A549 treated with GW870086 at 1 μM for 4 hours (cell line): ENCODE measurements at places on chromosomes 4 and X. TPM values are rescaled to one million over a fixed set of nuclear protein-coding genes. Genes with fewer than 3 reads are reported as not detected.

PRSS12 gene
- total RNA-seq, result 0.23 to 0.70 TPM (median 0.32 TPM) in 5 replicates

PDS5A gene
- total RNA-seq, result 21.6 to 31.0 TPM (median 27.4 TPM) in 5 replicates

PGRMC1 gene
- 135 to 164 TPM (median 150 TPM) in 5 replicates for total RNA-seq

MAGEA1 gene
- 0.09 to 0.22 TPM (median 0.16 TPM) in 3 of 5 replicates, not detected in the others for total RNA-seq

SCML1 gene
- 4.3 to 7.0 TPM (median 6.2 TPM) in 5 replicates for total RNA-seq

CT83 gene
- not detected in 5 replicates for total RNA-seq

SPANXN4 gene
- not detected in 5 replicates for total RNA-seq

MAGEB17 gene
- not detected in 5 replicates for total RNA-seq

SLC30A9 gene
- total RNA-seq, result 21.5 to 32.2 TPM (median 28.2 TPM) in 5 replicates

ATP2B3 gene
- total RNA-seq, result 0.07 to 0.23 TPM (median 0.15 TPM) in 5 replicates

VSIG4 gene
- total RNA-seq, result not detected in 5 replicates

IL2RG gene
- 0.15 to 0.49 TPM (median 0.23 TPM) in 5 replicates for total RNA-seq

RRH gene
- 0.12 TPM in 1 of 5 replicates, not detected in the others for total RNA-seq

RAP2C gene
- total RNA-seq, result 20.7 to 39.9 TPM (median 28.1 TPM) in 5 replicates

DMRTC1 gene
- not detected in 5 replicates for total RNA-seq

ADRA2C gene
- 6.2 to 10.9 TPM (median 10.3 TPM) in 5 replicates for total RNA-seq

GAGE13 gene
- not detected in 5 replicates for total RNA-seq

SERTM2 gene
- total RNA-seq, result not detected in 5 replicates

SLC10A4 gene
- 4.5 to 7.6 TPM (median 7.4 TPM) in 5 replicates for total RNA-seq

AREG gene
- total RNA-seq, result 38.9 to 48.1 TPM (median 43.8 TPM) in 5 replicates

CHRDL1 gene
- total RNA-seq, result not detected in 5 replicates

SPCS3 gene
- total RNA-seq, result 31.0 to 41.0 TPM (median 37.0 TPM) in 5 replicates

AFM gene
- total RNA-seq, result not detected in 5 replicates

MEPE gene
- not detected in 5 replicates for total RNA-seq
